ENCODE measurements at places on chromosomes 16 and 17.

- DNase-seq, result no peak
Measured at GRCh38 chr17:74337834-74338500, 11.9 kb downstream of the KIF19 start.

GRCh38 chr17:50154604-50155003, 4.1 kb upstream of the PPP1R9B start:
- no peak for DNase-seq

DNA sequence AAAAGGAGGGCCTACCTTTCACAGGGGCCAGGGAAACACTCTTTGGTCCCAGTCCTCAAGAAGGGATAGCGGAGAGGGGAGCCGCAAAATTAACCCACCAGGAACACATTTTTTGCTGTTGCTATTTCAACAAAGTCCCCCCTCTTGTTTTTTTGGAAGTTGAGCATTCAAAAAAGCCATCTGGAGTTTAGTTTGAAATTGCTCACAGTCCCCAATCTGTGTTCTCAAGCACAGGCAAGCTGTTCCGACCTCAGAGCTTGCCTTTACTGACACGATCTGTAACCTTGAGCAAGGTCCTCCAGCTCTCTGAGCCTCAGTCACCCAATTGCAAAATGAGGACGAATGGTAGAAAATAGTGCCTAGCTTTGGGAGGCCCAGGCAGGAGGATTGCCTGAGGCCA, 131.1 kb downstream of the ZNF423 start:
- DNase-seq, result no peak

- no peak for DNase-seq
Measured at GRCh38 chr17:11388054-11388453, 147.0 kb downstream of the SHISA6 start.

GRCh38 chr16:56911771-56912571, 20.0 kb upstream of the HERPUD1 start:
- DNase-seq, result no peak

DNA sequence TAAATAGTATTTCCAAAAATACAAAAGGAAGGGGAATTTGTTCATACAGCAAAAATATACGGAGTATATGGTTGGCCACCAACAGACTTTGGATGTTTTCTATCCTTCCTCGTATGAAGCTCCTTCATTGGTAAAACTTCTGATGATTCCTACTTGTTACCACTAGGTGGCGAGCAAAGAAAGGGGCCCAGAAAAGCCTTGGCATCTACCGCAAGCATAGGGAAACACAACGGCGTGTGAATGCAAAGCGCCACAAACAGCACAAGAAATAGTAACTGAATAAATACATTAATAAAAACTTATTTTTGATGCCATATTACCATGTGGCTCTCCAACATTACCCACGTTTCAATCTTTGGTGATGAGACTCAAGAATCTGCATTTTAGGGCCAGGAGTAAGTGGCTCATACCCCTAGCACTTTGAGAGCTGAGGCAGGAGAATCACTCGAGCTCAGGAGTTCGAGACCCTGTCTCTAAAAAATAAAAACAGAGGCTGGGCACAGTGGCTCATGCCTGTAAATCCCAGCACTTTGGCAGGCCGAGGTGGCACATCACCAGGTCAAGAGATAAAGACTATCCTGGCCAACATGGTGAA, 34.5 kb downstream of the YWHAE start:
- peak; percentile 61 for DNase-seq

DNA sequence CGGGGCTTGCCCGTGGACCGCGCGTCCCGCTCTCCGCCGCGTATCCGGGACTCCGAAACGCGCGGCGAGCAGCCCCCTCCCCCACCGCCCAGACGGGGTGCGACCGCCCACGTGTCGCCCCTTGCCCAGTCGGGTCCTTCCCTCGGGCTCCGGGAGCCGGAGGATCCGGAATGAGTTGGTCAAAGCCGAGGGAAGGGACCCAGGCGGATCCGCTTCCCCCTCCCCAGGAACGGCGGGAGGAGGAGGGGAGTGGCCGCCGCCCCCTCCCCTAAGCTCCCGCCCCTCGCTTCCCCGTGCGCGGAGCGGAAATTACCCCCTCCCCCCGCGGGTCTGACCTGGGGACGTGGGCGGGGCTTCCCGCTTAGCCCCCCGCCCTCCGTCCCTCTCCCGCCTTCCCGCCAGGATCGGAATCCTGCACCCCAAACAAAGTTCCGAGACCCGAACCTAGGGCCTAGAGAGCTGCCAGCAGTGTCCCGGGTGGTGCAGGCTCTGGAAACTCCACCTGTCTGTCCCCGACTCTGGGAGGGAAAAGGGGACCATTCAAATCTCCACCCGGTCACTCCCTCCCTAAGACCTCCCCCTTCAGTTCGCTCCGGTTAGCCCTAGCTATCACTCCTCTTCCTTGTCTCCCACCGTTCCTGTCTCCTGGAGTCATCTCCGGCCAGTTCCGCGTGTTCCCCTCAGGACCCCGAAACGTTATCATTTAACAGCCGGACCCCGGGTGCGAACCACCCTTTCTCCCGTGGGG, 1.0 kb upstream of the IGF2BP1 start:
- peak; percentile 37 for DNase-seq

DNA sequence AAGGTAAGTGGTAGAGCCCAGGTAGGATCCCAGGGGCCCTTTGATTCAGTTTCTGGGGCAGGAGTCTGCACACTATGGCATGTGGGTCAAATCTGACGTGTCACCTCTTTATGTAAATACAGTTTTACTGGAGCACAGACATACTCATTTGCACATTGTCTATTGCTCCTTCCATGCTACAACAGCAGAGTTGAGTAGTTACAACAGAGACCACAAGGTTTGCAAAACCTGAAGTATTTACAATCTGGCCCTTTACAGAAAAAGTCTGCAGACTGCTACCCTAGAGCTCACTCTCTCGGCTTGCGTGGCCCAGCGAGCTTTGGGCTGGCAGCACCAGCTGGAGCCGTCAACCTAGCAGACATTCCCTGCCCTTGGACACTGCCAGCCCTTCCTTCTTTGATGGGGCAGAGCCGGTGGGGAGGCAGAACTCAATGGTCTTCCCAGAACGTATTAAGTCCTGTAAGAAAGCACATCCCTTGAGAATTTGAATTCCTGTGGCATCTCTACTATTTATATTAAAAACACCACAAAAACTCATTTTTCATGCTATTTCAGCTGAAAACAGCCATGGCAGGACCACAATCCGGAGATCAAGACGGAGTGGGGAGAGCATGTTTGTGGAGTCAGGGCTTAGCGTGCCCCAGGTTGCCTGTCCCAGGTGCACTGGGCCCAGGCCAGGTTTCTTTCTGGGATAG, 133.1 kb upstream of the NUDT7 start:
- no peak for DNase-seq

GRCh38 chr17:58536542-58536941, 22.1 kb upstream of the MTMR4 start:
- DNase-seq, result no peak

GRCh38 chr17:44772308-44773045, 13.7 kb downstream of the ADAM11 start:
- no peak for DNase-seq

DNA sequence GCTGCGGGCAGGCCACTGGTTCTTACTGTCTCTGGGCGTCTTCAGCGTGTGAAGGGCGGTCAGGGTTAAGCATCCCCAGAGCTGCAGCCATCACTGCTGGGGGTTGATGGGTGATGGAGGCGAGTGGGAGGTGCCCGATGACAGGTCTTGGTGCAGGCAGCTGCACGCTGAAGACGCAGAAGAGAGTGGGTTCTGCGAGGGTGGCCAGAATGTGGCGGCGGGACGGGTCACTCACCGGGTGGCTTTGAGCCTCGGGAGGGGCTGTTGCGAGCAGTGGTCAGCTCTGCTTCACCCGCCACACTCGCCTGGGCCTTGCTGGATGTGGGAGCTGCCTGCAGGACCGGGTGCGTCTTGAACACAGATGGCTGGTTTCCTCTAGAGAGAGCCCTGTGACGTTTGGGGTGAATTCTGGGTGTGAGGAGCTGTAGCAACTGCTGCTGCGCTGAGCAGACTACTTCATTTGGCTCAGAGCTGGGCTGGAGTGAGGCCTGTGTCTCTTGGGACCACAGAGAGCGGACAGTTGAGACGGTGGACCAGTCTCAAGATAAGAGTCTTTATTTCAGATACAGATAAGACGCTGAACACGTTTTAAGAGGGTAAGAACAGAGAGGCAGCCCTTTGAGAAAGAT, 44.6 kb upstream of the ZNF750 start:
- DNase-seq, result no peak

DNA sequence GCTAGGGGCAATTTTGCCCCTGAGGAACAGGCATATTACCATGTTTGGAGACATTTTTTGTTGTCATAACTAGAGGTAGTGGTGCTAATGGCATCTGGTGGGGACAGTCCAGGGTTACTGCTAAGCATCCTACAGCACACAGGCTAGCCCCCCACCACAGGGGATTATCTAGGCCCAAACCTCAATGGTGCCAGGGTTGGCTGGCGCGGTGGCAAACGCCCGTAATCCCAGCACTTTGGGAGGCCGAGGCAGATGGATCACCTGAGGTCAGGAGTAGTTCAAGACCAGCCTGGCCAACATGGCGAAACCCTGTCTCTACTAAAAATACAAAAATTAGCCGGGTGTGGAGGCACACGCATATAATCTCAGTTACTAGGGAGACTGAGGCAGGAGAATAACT, 15.2 kb downstream of the C1QTNF1 start:
- DNase-seq, result no peak

GRCh38 chr17:30377574-30378240, 1.0 kb upstream of the CPD start:
- no peak for DNase-seq

DNA sequence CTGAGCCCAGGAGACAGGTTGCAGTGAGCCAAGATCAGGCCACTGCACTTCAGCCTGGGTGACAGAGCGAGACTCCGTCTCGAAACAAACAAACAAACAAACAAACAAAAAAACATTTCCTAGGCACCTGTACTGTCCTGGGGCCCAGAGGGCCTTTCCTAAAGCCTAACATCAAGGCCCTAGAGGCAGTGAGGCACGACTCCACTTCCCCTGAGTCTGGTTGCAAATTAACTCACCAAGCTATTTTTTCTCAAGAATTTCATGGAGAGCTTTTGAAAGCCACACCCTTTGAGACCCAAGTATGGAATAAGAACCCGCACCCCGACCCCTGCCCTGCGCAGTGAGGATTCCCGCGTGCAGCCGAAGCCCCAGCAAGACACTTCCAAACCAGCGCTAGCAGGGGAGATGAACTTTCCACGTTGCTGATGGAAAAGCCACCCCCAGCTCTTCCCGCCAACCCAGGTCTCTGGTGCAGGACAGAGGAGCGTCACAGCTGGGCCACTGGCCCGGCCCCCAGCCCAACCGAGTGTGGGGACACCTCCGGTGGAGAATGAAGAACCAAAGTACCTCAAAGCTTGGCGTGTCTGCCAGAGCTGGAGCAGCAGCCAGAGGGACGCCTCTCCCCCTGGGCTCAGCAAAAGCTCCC, 1.2 kb downstream of the CHST5 start:
- DNase-seq, result no peak

- peak; percentile 14 for DNase-seq
Measured at GRCh38 chr17:44137891-44138709, 3.6 kb upstream of the HROB start.

DNA sequence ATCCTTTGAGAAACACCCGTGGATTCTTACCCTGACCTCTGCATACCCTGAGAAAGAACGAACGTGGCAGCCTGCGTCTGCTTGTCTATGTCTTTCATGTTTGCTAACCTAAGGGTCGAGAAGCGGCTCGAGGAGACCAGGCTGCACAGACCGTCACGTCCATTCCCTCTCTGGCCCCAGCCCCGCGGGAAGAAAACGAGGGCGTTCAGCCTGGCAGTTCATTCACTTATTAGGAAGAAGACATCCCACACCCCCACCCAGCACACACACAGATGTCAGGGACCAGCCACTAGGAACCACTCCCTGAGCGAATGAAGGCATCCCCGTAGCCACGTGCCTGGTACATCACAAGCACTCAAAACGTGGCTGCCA, 655 bp upstream of the MTHFSD start:
- DNase-seq, result no peak

GRCh38 chr17:57605675-57606105, 139.4 kb downstream of the CCDC182 start:
- DNase-seq, result peak; percentile 85

GRCh38 chr17:15395091-15395490, 53.7 kb upstream of the TEKT3 start:
- no peak for DNase-seq

- no peak for DNase-seq
Measured at GRCh38 chr16:83973077-83973476, 5.0 kb downstream of the NECAB2 start.

DNA sequence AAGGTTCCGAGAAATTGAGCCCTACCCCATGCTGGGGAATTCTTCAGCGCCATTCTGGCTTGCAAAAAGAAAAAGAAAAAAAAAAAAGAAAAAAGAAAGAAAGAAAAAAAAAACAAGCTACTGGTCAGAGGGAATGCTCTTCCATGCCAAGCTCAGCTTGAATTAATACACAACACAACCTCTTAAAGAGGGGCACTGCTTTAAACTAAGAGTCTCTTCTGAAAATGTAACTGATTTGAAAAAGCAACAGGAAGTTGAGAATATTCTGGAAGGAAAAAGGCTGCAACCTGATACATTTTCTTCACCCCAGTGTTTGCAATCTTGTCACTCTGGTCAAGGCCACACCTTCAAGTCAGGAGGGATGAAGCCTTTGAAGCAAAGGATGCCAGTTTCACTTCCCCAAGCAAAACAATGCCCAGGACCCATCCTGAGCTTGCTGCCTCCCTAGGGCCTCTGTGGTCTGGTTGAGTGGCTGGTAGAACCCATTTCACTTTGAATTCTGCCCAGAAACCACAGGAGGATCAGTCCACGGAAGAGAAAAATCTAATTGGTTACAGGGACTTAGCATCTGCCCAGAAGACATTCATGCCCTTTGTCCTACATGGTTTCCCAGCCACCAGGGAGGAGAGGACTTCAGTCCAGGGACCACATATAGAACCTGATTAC, 389.7 kb downstream of the SOX9 start:
- no peak for DNase-seq

- DNase-seq, result peak; percentile 71
Measured at GRCh38 chr17:42132941-42133340, 10.3 kb downstream of the HSPB9 start.

- DNase-seq, result no peak
Measured at GRCh38 chr17:32512328-32512727, 25.5 kb downstream of the CDK5R1 start.

DNA sequence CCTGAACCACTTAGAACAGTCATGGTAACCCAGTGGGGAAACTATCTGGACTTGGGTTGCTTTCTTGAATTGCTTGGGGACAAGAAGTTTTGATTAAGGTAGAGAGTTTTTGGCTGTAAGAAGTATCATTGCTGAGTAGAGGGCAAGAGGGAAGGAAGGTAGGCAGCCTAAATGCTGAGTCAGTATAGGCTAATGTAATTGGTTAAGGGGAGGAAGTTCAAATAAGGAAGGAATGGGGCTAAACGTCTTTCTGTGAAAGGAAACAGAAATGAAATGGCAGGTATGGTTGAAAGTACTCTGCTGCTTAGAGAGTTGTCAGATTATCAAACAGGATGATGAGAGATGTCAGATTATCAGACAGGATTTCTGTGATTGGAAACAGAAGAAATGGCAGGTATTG, 20.3 kb downstream of the KPNB1 start:
- DNase-seq, result no peak

- DNase-seq, result no peak
Measured at GRCh38 chr17:37138571-37139120, 189.9 kb downstream of the AATF start.

- DNase-seq, result no peak
Measured at GRCh38 chr16:84778720-84779119, 41.1 kb upstream of the CRISPLD2 start.
